Neural crest cell (in vitro differentiated cells): ENCODE measurements at places on chromosomes 1 and 21.
A peak's percentile ranks its signal among the peaks of the same experiment; 100 is the strongest.

- DNase-seq, result no peak
Measured at GRCh38 chr1:116488071-116488470, 82.8 kb downstream of the CD58 start.

DNA sequence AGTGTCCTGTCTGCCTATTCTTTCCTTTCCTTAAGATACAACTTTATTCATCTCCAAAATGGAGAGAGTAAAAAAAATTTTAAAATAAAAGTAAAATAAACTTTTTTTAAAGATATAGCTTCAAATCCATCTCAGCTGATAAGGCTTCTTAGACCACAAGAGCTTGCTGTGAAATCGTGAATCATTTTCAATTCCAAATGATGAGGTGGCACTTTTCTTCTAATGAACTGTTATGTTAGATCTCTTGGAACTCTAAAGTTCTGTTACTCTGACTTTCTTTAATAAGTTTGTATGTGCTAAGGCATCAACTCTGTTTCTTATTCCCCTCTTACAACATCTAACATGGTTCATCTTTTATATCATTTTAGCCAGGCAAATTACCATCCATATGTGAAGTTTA lies 4.5 kb downstream of the SH3GLB1 start:
- DNase-seq, result no peak

- DNase-seq, result no peak
Measured at GRCh38 chr21:40315626-40316025, 448.4 kb downstream of the PCP4 start.

GRCh38 chr1:41390573-41390972 lies 29.3 kb downstream of the FOXO6 start:
- DNase-seq, result no peak

GRCh38 chr1:68291688-68292384 lies 59.5 kb upstream of the WLS start:
- DNase-seq, result no peak

DNA sequence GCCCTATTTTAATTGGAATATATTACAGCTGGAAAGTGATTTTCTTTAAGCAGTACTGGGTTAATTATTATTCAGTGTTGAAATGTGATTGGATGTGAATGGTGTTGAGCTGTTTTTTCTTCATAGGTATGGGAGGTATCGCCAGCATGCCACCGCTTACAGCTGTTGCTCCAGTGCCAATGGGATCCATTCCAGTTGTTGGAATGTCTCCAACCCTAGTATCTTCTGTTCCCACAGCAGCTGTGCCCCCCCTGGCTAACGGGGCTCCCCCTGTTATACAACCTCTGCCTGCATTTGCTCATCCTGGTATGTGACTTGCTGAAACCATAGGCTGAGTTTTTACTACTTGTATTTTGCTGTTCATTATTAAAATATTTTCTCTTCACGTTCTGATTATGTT lies 107.7 kb downstream of the ITSN1 start:
- no peak for DNase-seq

GRCh38 chr1:167774710-167775109 lies 52.9 kb downstream of the MPZL1 start:
- no peak for DNase-seq

- DNase-seq, result no peak
Measured at GRCh38 chr1:35288761-35289160, 20.3 kb downstream of the ZMYM4 start.

DNA sequence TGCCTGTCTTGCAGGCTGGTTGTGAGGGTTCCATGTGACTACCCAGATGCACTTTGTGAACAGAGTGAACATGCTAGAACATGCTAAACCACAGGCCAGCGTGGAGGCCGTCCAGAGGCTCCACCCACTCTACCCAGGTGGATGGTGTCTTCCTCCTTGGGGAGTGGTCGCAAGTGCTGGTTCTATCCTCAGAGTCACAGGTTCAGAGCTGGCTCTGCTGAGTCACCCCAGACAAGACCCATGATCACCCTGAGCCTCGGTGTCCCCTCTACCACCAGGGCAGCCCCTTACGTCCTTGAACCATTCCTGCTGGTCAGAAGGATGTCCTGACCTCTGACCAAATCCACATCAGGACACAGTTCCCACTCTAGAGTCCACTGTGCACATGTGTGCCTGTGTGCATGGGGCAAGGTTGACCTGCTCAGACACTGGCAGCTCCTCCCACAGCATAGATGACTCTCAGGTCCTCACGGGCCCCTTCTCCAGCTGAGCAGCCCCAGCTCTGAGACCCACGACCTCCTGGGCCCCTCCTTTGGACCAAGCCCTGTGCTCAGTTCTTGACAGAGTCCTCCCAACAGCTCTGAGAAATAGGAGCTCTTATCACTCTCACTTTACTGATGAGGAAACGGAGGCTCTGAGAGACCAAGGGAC lies 391.8 kb downstream of the MATN1 start:
- no peak for DNase-seq

GRCh38 chr1:151944857-151945575 lies 35.7 kb upstream of the THEM4 start:
- no peak for DNase-seq

- DNase-seq, result no peak
Measured at GRCh38 chr1:28535180-28535579, 17.7 kb upstream of the TRNAU1AP start.

- no peak for DNase-seq
Measured at GRCh38 chr1:231887166-231887565, 260.6 kb downstream of the DISC1 start.

GRCh38 chr21:45385549-45386050 lies 19.4 kb upstream of the COL18A1 start:
- DNase-seq, result no peak

DNA sequence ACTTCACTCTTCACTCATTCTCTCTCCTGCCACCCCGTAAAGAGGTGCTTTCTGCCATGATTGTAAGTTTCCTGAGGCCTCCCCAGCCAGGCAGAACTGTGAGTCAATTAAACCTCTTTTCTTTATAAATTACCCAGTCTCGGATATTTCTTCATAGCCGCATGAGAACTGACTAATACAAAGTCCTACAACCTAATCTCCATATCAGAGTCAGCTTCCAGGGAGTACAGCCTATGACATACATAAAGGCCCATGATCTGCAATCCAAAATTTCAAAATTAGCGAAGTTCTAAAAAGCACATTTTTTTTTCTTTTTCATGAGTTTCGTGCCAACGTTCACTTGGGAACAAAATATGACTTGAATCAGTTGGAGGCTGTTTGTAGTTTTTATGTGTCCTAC lies 256.9 kb upstream of the DUSP10 start:
- no peak for DNase-seq

- DNase-seq, result no peak
Measured at GRCh38 chr1:244869364-244869827, 5.1 kb upstream of the HNRNPU start.

DNA sequence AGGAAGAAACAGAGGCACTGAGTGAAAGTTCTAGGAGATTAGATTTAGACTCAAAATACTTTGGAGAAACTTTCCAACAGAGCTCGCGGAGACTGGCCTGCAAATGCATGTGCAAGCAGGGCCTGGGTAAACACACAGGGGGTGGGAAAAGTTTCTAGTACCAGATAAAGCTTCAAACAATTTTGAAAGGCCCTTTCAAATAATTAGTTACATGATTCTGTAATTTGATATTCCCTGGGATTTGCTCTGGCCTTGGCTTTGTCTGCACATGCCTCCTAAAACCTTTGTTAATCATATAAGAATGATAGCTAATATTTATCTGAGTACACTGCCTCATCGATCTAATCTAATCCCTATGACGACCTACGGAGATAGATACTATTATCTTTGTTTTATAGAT lies 31.3 kb downstream of the VTCN1 start:
- no peak for DNase-seq

DNA sequence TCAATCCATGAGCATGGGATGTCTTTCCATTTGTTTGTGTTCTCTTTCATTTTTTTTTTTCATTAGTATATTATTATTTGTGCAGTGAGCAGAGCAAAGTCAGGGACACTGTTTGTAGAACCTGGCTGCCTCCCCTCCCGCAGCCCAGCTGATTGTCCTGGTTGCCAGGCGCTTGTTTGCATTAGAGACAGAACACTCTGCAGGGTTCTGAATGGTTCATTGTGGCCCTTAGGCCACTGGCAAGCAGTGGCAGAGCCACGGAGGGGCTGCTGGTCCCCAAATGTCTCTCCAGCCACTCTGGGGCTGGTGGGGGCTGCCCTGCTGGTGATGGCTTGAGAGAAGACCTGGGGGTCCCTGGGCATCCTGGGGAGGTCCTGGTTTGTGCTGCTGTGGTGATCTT lies 29.0 kb downstream of the ETS2 start:
- no peak for DNase-seq

GRCh38 chr1:19138331-19138730 lies 71.7 kb downstream of the UBR4 start:
- DNase-seq, result no peak

DNA sequence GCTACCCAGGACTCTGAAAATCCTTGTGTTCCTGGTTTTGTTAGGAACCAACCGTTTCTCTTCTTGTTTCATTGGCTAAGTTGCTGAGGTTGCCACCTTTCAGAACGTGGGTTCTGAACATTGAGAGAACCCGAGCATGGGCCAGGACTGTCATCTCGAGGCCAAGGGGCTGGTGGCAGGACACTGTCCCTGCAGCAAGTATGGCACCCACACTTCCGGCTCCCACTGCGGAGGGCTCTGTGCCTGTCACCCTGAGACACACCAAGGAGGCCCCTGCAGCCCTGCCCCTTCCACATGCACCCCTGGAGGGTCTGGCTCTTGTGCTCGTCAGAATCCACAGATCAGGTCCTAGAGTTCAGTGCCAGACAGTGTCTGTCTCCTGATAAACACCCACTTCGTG lies 39.1 kb upstream of the LRRC3 start:
- no peak for DNase-seq

- no peak for DNase-seq
Measured at GRCh38 chr1:109807402-109807801, 43.7 kb upstream of the EPS8L3 start.

DNA sequence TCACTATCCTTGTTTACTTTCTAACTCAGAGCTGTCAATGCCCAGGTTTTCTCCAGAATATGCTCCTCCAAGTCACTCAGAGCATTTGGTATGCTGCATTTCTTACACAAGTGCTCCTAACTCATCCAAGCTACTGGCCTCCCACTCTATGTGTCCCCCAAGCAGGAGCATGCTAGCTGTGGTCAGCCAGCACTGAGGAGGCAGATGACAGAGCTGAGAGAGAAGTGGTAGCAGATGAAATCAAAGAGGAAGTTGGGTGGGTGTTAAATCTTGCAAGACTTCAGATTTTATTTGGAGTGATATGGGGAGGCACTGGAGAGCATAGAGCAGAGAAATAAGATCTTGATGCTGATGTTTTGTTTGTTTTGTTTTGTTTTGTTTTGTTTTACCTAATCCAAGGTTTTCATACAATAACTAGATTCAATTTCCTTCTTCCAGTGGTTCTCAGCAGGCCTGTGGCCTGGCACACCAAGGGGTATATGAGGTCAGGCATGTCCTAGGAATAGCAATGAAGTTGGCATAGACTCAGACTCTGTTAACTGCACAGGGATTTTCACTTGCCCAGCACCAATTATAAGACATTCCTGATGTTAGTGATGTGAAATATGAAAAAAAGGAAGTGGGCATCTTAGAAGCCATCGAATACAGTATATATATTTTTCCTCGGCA lies 3.1 kb upstream of the PGBD5 start:
- no peak for DNase-seq

GRCh38 chr1:25799352-25799934 lies 550 bp upstream of the SELENON start:
- DNase-seq, result no peak

DNA sequence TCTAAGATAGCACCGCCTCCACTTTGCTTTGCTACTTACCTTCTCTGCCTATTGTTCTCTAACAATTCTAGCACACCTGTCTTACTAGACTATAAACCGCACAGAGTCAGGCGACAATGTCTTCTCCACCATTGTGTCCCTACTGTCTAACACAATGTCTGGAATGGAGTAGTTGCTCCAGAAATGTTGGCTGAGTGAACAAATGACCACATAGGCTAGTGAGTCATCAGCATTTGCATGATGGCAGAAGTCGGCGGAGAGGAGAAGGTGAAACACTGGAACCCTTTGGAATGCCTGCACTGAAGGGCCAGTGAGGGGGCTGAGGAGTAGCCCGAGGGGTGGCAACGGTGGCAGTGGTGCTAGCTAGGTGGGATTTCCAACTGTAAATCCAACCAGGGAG lies 14.0 kb upstream of the PABPC4 start:
- no peak for DNase-seq

GRCh38 chr1:101567582-101568189 lies 330.9 kb downstream of the S1PR1 start:
- peak; percentile 41 for DNase-seq

DNA sequence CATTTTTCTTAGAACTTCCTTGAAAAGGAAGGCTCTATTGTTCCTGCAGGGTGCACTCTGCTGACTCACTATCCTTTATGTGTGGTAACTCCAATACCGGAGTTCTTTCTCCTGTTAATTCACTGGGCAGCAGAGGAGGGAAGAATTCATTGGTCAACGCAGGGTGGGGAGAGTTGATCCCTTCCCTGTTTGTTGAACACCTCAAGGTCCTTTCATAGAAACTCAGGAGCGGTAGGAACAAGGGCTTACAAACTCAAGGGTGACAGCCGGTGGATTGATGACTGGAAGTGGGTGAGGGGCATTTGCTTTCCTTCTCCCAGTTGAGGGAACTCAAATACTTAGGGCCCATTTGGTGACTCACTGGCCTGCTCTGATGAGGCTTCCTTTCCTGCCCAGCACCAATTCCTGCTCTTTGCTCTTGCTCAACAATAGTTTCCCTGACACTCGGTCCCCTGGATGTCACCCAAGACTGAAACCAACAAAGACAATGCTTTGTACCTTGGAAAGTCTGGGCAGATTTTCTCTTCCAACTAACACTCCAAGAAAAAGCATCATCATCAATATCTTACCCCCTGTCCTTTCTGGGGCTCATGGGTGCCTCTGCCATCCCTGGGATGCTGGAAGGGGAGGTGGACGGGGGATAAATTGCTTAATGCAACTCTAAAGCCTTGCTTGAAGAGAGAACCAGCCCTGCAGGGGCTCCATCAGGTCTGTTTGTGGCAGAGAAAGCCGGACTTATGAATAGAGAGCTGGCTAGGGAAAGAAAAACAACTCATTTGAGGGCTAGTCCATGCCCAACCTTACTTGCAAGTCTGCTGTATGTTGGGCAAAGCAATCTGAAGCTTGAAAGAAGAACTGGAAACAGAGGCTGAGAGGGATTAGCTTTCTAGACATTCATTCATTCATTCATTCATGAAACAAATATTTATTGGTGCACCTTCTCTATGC lies 9.3 kb downstream of the SLC26A9 start:
- no peak for DNase-seq

- peak; percentile 37 for DNase-seq
Measured at GRCh38 chr1:54407154-54407403, 885 bp upstream of the SSBP3 start.

DNA sequence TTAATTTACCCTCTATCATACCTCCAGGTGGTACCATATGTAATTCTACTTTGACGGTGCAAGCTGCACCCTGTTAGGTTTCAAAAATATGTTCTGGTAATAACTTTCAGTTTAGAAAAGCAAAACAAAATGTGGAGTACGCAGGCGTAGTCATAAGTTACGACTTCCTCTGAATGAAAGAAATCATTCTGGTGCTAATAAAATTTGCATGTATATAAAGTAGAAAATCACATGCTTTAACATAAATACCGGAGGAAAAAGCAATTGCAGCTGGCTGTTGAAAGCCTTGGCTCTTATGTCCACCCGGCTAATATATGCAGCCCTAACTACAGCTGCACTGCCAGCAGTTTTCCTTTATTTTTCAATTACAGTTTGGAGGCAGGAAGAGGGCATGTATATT lies 65.2 kb upstream of the TMPRSS15 start:
- no peak for DNase-seq
